Left lung (tissue), 14 donors: ENCODE measurements at places on chromosomes 2 and 18.
A peak's percentile ranks its signal among the peaks of the same experiment; 100 is the strongest.

DNA sequence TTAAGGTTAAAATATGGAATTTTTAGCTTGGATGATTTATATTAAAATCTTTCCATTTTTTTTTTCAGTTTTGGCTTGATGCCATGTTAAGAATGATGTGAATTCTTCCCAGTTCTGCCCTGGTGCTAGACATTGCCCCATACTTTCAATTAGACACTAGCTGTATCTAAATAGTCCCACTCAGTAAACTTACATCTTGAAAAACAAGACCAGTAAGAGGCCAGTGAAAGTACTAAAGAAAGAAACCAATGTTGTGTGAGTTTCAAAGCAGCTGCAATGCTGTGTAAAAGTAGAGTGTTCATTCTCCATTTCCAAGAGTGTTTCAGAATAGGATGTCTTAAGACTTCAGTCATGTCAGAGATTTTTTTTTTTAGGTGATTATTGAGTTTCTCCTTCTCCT, 40.0 kb upstream of the CYBRD1 start:
- no peak for DNase-seq

DNA sequence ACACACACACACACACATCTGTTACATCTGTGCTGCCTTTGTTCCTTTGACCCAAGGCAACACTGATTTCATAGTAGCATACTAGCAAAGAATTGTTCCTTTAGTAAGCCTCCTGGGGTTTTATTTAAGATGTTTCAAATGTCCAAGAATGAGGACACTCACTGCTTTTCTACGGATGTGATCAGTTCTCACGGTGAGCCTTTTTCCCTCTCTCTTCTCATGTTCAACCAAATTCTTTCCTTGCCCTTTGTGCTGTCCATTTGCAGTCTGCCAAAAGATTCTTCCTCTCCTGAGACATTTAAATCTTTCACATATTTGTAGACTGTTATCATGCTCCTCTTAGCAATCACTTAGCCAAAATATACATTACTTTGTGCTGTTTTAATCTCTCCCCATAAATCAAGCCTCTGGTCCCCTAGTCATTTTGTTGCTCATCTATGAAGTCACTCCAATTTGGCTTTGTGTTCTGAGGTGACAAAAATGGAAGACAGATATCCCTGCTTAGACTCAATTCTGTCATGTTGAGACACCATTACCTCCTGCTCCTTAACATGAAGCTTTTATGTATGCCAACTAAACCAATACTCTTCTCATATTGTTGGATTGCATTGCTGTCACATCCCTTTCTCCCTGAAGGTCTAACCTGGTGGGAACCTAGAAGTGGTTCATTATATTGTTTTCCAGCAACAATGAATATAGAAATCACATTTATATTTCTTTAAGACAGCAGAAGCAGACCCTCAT, 1605.3 kb upstream of the ACVR2A start:
- DNase-seq: no peak

DNA sequence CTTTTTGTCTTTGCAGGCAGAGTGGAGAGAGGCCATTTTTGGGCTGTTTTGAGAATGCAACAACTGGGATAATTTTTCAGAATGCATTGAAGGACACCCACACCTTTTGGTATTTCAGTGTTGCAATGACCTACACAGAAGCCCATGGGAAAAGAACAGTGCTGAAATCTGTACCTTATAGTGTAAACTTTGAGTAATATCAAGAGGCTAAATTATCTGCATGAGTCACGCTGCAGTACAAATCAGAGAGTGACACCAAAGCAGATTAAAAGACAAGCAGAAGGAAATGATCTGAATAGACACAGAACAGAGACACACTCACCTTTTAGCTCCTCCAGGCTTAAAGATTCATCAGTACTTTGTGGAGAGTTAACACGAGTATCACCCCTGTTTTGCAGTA, 265.3 kb downstream of the PAX3 start:
- DNase-seq: no peak

- DNase-seq: no peak
These were observed 194.9 kb downstream of the CTIF start for GRCh38 chr18:48733643-48734253.

- DNase-seq: no peak
These were observed 151.8 kb upstream of the MMADHC start for GRCh38 chr2:149739171-149739882.

GRCh38 chr2:105329561-105330495, at the start of gene TGFBRAP1:
TSS of gene TGFBRAP1 (minus strand) at chr2:105329735. CDS start at chr2:105308301, 21,434 bp downstream.
- DNase-seq: no peak

GRCh38 chr2:42706836-42707235, 57.1 kb downstream of the OXER1 start:
- DNase-seq: no peak

GRCh38 chr2:29347774-29348461, 232.7 kb downstream of the CLIP4 start:
- no peak for DNase-seq

DNA sequence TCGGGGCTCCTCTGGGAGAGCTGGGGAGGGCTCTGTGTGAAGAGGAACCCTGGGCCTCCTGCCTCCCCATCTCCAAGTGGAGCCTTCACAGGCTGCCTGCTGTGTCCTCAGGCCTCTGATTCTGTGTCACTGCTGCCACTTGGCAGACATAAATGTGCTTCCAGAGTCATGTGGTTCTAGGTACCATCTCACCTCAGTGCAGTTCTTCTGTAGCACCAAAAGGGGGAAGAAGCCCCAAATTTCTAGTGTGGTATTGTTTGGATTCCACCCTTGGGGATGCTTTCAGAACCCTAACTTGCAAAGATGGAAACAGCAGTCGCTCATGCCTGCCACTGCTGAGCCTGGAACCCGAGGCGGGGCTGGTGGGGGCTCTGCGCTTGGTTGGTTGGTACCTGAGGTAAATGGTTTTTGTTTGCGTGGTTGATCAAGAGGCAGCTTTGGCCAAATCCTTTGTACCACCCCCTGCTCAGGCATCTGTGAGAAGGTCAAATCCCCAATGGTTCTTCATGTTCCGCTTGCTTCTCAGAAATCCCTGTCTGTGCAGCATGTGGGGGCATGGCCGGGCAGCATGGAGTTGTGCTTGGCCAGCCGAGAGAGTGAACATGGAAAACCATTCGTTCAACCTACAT, 27.5 kb downstream of the COA5 start:
- no peak for DNase-seq

DNA sequence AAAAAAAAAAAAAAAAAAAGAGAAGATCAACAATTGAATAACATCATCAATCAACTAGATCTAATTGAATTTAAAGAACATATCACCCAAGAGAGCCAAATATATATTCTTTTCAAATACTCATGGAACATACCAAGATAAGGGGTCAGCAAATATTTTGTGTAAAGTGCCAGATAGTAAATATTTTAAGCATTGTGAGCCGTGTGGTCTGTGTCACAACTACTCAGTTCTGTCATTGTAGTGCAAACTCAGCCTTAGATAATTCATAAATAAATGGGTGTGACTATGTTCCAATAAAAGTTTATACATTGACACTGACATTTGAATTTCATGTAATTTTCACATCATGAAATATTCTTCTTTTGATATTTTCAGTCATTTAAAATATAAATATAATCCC, 45.9 kb downstream of the OTX1 start:
- peak; percentile 28 for DNase-seq
